Stimulated activated CD8-positive, alpha-beta memory T cell treated with anti-CD3 and anti-CD28 coated beads, Interleukin-2, amount 100 ng/mL, for 1 hour (primary cell): ENCODE measurements at places on chromosomes 2 and 18.

DNA sequence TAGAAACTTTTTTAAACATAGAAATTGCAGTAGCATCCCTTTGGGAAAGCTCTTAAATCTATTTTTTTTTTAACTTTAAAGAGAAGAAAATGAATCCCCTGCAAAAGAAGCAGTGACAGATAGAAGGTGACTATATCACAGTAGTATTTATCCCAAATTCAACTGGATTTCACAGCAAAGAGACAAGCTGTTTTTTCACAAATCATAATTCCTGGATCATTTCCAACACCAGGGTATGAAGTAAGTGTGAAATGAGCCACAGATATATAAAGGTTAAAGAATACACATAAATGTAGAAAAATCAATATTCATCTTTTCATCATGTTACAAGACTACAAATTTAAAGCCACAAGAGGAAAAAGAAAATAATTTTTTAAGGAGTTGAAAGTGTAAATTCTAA, 1404.9 kb upstream of the NXPH2 start:
- DNase-seq = no peak

DNA sequence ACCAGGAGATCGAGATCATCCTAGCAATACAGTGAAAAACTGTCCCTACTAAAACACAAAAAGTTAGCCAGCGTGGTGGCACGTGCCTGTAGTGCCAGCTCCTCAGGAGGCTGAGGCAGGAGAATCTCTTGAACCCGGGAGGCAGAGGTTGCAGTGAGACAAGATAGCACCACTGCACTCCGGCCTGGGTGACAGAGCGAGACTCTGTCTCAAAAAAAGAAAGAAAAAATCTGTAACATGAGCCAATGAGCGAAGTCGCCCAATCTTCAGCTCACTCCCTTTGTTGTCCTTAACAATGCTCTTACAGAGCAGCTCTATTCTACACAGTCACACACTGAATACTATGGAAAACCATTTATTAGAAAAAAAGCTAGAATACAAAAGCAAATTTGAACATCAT, 22.0 kb downstream of the FAM98A start:
- no peak for DNase-seq

DNA sequence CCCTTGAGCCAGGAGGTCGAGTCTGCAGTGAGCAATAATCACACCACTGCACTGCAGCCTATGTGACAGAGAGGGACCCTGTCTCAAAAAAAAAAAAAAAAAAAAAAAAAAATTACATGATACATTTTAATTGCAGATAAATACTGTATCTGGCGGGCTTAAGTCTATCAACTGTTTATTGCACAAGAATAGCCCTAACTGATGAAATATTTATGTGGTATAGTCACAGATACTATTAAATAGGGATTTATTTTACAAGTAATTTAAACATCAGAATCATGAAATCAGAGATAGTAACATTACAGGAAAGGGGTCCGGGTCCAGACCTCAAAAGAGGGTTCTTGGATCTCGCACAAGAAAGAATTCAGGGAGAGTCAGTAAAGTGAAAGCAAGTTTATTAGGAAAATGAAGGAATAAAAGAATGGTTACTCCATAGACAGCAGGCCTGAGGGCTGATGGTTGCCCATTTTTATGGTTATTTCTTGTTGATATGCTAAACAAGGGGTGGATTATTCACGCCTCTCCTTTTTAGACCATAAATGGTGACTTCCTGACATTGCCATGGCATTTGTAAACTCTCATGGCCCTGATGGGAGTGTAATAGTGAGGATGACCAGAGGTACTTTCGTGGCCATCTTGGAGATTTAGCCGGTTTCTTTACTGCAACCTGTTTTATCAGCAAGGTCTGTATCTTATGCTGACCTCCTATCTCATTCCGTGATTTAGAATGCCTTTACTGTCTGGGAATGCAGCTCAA, 166.6 kb downstream of the PMAIP1 start:
- DNase-seq = no peak

DNA sequence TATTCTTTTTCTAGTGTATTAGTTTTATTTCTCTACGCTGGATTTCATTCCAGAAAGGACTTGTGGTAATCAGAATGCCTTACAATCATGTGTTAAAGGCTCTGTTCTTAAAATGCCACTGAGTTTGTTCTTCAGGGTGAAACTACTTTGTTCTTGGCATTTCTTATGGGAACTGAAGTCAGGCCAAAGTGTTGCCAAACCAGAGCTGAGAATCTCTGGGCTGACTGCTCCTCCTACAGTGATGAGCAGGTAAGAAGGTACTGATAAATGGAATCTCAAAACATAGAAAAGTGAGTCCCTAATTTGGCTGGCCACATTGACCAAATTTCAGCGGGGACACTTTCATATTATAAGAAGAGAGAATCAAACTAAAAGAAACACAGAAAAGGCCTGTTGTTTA, 55.1 kb upstream of the ZNF397 start:
- no peak for DNase-seq

DNA sequence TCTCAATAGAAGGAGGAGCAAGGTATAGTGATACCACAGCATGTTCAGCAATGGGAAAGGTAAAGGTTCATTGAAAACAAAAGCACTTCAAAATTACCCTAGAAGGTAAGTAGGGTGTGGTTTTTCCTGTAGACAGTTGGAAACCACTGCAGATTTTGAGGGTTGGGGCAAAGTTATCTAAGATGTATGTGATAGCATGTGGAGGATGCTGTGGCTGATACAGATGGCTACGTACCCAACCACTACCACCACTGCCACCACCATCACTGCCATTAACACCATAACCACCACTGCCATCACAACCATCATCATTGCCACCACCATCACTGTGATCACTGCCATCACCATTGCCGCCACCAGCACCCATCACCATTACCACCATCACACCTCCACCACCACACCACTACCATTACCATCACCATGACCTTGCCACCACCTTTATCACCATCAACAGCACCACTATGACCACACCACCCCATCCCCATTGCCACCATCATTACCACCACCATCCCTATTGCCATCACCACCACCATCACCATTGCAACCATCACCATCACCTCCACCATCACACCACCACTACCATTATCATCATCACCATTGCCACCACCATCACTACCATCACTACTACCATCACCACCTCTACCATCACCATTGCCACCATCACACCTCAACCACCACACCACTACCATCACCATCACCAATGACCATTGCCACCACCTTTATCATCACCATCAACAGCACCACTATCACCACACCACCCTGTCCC, 3.7 kb downstream of the TMSB10 start:
- no peak for DNase-seq

DNA sequence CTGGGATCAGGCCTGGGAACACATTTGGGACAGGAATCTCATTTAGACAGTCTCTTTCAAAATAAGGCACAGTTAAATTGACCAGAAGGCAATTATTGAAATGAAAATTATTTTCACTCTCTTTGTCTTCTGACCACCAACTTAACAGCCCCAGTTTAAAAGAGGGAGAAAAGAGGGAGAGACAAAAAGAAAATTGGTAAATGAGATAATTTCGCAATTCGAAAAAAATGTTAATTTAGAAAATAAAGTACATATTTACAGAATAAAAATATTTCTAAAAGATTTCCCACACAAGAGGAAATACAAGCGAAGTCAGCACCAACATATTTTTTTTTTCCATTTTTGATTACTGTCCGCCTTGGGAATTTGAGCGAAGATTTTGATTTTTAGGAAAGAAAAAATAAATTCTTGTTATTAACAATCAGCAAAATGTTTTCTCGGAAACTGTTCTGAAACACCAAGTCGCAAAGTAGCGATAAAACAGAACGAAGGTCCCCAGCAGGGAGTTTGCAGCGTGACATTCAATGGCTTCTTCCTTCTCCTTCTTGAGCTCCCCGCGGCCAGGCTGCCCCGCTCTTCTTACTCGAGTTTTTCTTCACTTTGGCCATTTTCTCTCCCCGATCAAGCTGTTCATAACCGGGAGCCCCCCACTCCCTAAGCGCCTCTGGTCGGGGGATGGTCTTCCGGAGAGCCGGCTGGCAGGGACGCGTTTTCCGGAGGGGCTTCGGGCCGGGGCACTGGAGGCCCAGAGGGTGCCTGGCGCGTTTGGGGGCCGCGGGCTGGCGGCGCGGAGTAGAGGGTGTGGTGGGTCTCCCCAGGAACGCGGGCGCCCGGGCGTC, 5.0 kb downstream of the SP9 start:
- DNase-seq = no peak

DNA sequence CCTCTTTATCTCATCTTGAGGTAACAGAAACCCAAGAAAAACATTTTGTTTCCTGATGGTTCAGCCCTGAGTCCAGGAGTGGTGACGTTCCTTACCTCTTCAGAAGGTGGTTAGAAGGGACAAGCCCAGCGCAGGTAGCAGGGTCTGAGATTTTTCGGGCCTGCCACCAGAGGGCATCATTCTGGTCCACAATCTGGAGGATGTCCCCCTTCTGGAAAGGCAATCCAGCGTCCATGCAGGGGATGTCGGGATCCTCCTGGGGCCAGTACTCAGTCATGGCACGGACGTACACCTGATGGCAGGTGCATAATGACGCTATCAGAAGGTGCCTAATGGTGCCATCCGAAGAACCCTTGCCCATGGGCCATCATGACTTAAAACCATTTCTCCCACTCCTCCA, 17.7 kb downstream of the MPP4 start:
- no peak for DNase-seq

- no peak for DNase-seq
Measured at GRCh38 chr2:12231288-12231687, 484.9 kb downstream of the LPIN1 start.

- DNase-seq = no peak
Measured at GRCh38 chr2:26483516-26483915, 5.6 kb upstream of the OTOF start.

GRCh38 chr2:162333968-162334367, 10.0 kb upstream of the GCA start:
- no peak for DNase-seq

GRCh38 chr2:95166065-95166763, 605 bp downstream of the ZNF2 start:
- DNase-seq = no peak

DNA sequence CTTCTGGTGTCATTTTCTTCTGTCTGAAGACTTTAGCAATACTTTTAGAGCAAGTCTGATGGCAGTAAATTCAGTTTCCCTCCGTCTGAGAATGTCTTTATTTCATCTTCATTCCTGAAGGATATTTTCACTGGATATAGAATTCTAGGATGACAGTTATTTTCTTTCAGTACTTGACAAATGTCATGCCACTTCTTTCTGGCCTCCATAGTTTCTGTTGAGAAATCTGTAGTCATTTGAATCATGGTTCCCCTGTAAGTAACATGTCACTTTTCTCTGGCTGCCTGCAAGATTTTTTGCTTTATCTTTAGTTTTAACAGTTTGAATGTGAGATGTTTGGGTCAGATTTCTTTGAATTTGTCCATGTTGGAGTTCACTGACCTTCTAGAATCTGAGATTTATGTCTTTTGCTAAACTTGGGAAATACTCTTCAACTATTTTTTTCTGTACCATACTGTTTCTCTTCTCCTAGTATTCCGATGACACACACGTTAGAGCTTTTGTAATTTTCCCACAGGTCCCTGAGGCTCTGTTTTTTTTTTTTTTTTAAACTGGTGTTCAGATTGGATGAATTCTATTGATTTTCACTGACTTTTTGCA, 30.2 kb downstream of the RMND5A start:
- no peak for DNase-seq

GRCh38 chr2:16626997-16627605, 38.5 kb downstream of the CYRIA start:
- DNase-seq = no peak

- DNase-seq = no peak
Measured at GRCh38 chr2:220424561-220424960, 797.1 kb downstream of the SLC4A3 start.

DNA sequence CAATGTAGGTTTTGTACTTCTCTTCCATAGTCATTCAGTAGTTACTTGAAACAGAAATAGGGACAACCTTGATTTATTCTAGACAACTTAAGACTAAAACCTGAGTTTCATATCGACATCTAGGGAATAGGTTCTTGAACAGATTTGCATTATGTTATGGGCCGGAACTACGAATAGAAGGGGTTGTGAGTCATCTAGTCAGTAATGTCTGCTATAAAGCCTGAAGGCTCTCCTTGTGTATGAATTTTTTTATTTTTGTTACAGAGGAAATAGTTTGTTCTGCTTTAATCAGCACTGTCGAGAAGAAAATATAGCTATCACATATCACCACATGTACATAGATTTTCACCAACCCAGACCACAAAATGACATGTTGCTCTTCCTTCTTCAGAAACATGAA, 17.3 kb upstream of the TRIM43 start:
- DNase-seq = no peak

DNA sequence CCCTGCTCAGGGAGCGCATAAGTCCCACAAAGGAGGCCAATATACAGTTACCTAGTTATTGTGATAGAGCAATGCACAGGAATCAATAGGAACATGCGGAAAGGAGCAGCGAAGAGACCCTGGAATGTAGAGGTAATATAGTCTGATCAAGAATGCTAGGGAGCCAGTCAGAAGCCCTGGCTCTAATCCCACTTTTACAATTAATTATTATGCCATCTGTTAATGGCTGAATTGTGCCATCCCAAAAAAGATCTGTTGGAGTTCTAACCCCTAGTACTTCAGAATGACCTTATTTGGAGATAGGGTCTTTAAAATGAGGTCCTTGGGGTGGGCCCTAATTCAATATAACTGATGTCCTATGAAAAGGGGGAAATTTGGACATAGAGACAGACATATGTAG, 7.7 kb upstream of the SPATS2L start:
- no peak for DNase-seq

- no peak for DNase-seq
Measured at GRCh38 chr2:188898261-188898660, 75.9 kb upstream of the COL3A1 start.

GRCh38 chr2:135817951-135818350, 19.0 kb downstream of the LCT start:
- no peak for DNase-seq

DNA sequence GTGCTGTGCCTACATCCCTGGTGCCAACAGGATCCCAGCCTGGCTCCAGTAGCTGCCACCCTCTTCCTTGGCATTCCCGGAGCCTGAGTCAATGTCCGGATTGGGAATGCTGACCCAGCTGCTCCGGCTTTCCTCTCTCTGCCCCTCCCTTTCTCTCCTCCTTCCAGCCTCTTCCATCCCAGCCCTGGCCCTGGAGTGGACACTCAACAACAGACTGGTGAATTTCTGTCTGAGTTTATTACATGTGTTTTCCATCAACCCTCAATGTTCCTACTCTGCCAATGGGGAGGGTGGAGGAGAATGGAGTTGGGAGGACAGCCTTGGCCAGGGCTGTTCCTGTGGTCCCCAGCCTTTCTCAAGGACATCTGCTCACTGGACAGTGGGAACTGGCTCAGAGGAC, 917 bp upstream of the PRKAG3 start:
- DNase-seq = no peak

GRCh38 chr2:42493468-42494354, at the start of gene KCNG3:
KCNG3 (minus strand) TSS chr2:42493982; CDS start chr2:42493501, 481 bp downstream.
- no peak for DNase-seq

- DNase-seq = no peak
Measured at GRCh38 chr2:234251326-234252271, 201.1 kb downstream of the SPP2 start.

DNA sequence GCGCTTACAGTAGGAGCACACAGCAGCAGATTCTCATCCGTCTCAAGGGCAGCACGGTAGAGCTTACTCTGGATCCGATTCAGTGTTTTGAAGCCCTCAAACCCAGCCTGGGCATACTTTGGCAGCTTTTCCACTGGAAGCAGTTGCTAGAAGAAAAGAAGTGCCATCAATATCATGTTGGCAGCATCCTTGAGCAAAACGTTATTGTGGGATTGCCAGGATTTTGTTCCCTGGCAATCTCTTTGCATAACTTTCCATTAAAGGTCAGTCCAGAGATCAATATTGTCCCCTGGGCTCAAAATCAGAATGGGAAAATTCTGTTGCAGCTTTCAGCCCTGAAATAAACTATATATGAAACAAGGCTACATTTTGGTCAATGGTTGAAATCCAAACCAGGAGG, 8.4 kb downstream of the SNRNP200 start:
- no peak for DNase-seq
